ENCODE measurements at places on chromosomes 4 and X.
A peak's percentile ranks its signal among the peaks of the same experiment; 100 is the strongest.

DNA sequence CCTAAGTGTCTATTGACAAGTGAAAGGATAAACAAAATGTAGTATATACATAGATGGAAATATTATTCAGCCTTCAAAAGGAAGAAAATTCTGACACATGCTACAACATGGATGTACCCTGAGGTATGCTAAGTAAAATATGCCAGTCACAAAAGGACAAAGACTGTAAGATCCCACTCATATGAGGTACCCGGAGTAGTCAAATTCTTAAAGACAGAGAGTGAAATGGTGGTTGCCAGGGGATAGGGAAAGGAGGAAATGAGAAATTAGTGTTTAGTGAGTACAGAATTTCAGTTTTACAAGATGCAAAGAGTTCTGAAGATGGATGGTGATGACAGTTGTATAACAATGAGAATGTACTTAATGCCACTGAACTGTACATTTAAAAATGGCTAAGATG, 102.3 kb upstream of the NAP1L5 start:
- no peak for DNase-seq

DNA sequence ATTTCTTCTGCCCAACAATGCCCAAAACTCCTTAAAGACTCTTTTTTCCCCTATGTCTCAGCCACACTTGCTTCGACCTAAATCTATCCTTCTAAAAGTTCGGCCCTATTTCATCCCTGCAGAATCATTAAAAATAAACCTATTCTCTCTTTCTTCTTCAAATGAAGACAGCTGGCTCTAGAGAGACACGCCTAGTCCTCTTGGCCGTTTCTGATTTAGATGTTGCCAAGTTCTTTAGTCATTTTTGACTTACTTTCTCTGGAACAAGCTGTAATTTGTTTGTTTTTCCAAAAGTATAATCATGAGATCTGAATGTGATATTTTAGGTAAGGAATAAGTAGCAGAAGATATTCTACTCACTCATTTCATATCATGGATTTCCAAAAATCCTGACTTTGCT, 211.6 kb downstream of the CENPC start:
- no peak for DNase-seq

GRCh38 chrX:113629326-113629725, 788.7 kb upstream of the AMOT start:
- no peak for DNase-seq

GRCh38 chrX:40684092-40684491, 36.7 kb upstream of the CXorf38 start:
- no peak for DNase-seq

- DNase-seq, result peak; percentile 61
Measured at GRCh38 chr4:165294907-165295306, 32.6 kb upstream of the MSMO1 start.

DNA sequence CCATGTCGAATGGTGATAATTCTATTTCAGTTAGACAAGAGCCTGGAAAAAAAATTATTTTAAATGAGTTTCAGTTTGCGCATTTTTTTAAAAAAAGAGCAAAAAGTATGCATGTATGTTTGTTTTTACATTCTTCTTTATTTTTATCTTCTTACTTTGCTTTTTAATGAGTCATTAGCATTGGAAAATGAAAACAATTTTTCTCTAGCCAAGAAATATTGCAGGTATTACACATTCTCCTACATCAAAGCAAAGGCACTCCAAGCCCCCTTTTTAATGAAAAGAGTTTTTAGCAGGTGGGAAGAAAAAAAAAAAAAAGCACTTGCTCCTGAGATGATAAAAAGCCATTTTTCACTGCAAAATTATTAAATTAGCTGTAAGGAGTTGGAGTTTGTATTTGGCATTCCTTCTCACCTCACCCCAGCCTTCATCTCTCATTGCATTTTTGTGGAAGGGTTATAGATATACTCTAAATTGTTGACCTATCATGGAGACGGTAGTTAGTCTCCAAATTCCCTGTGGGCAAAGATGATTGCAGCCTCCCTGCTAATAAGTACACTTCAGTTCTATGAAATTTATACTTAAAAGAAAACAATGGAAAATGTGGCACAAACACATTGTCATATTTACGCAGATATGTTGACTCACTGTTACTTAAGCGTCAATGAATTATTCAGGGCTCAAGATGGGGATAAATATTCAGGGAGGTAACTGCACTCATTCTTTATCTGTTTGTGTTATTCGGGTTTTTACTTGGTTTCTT, 43.8 kb downstream of the PALLD start:
- DNase-seq, result no peak

- no peak for DNase-seq
Measured at GRCh38 chrX:118740276-118740889, 13.0 kb downstream of the IL13RA1 start.
